Endothelial cell (in vitro differentiated cells): ENCODE measurements at places on chromosomes 6 and 20.
A peak's percentile ranks its signal among the peaks of the same experiment; 100 is the strongest.

DNA sequence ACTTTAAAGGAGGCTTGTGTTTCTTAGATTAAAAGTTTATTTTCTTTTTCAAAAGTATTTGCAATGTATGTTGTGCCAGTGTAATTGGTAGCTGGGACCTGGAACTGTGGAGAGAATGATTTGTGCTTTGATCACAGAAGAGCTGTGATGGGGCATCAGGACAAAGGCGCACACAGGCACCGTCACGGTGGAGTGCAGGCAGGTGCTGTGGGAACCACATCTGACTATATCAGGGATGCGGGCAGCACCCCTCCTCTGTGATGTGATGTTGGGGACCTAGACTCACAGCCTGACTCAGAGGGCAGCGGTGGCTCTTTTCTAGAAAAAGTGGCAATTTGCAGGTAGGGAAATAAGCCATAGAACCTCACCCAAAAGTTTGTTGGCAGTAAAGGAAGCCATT, 34.5 kb downstream of the SYTL3 start:
- no peak for DNase-seq

- DNase-seq: no peak
Measured at GRCh38 chr6:17867880-17868279, 119.6 kb downstream of the KIF13A start.

DNA sequence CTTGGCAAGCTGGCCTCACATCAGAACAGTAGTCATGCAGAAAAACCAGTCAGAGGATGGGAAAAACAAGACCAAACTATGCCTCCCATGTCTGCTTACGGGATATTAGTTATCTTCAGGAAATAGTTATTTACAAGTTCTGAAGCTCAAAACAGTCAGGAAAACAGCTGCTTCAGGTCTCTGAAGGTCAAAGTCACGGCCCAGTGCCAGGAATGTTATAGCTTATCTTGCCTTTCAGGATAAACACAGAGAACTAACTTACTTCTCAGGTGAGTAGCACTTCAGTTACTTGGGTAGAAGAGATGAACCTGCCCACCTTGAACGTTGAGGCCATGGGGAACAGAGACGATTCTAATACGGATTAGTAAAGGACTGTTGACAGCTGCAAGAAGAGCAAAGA, 310.7 kb downstream of the KIF16B start:
- DNase-seq: no peak

- DNase-seq: no peak
Measured at GRCh38 chr6:150435832-150436231, 67.0 kb downstream of the IYD start.

- no peak for DNase-seq
Measured at GRCh38 chr6:14501240-14501639, 383.7 kb downstream of the CD83 start.

DNA sequence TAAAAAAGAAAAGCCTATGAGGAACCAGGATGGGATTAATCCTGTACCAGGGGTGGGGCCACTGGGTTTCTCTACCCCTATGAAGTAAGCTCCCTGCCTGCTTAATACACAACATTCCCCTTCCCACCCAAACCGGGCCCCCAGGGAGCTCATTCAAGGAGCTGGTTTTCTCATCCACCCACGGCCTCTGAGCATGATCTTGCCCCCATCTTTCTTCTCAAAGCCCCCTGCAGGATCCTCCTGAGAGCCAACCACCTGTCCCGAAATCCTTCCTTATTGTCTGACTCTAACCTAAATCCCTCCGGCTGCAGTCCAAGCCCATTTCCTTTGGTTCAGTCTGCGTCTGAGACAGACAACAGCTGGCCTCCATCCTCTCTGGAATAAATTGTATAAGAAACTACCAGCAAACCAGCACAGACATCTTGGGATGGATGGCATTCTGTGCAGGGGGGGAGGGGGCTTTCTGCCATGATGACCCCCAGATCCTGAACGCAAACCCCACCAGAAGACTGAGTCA, 21.0 kb downstream of the KCNK5 start:
- DNase-seq: no peak

DNA sequence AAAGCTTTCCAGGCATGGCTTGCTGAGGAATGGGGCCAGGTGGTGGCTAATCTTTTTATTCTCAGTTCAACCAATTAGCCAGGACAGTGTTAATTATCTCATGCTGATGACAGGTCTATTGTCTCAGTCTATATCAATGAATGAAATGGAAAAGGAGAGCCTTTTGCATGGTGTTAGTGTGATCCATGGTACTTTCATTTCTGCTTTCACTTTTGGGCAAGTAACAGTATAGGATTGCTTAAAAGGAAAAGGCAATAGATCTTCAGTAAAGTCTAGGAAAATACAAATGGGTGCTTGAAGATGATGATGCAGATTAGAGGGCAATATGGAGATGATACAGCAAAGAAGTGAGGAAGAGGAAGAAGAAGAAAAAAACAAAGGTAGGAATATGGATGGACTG, 430.3 kb downstream of the TFAP2A start:
- DNase-seq: no peak

DNA sequence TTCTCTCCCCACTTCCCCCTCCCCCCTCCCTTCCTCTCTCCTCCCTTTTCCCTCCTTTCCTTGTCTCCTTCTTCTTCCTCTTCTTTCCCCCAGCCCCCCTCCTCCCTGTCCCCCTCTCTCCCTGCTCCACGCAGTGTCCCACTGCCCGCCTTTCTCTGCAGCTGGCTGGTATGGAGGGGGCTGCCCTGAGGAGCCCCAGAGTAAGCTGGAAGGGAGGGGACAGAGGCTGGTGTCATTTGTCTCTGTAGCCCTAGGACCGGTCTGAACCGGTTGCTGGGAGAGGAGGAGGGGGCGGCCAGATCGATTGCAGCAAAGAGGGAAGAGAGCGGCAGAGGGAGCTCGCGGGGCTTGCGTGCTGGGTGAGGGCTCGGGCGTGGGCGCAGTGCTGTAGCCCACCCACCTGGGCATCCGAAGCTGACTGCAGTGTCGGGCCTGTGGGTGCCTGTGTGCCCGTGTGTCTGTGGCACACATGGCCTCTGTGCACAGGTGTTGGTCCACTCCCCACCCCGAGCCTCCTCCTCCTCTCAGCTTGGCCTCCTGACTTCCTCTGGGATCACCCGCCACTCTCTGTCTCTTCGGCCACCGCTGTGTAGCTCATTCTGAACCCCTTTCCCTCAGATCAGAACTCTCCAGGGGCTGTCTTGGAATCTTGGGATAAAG, 50.6 kb downstream of the SRC start:
- DNase-seq: peak; percentile 68

DNA sequence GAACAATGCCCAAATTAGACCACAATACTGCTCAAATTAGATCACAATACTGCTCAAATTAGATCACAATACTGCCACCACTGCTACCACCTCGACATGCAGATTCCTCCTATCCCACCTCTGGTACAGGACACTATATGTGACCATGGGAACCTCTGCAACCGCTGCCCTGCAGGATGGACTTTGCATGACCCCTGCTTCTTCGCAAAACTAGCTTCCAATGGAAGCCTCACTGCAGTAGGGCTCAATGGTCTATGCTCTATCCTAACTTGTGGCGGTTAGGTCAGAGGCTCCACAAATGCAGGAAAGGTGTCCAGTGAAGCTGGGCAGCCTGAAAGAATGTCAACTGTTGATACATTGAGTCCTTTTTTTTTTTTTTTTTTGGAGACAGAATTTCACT, 7.8 kb upstream of the TXNDC5 start:
- no peak for DNase-seq

- peak; percentile 25 for DNase-seq
Measured at GRCh38 chr6:36386495-36387439, 702 bp downstream of the ETV7 start.

- peak; percentile 29 for DNase-seq
Measured at GRCh38 chr6:125748406-125749172, 843 bp upstream of the HEY2 start.

GRCh38 chr6:84739866-84740208, 24.6 kb downstream of the TBX18 start:
- DNase-seq: no peak

DNA sequence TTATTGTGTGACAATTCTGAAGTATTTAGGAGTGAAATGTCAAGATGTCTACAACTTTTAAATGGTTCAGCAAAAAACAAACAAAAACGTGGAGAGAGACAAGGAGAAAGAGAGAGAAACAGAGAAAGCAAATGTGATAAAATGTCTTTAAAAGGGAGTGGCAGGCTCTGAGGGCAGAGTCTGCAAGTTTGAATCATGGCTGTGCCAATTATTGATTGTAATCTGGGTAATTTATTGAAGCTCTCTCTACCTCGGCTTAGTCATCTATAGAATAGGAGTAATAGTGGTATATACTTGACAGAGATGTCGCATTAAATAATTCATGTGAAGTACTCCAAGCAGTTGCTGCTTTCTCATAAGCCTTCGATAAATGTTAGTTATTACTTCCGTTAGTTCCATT, 61.3 kb upstream of the ARID1B start:
- DNase-seq: no peak

GRCh38 chr6:135990439-135990838, 138.9 kb downstream of the PDE7B start:
- no peak for DNase-seq

DNA sequence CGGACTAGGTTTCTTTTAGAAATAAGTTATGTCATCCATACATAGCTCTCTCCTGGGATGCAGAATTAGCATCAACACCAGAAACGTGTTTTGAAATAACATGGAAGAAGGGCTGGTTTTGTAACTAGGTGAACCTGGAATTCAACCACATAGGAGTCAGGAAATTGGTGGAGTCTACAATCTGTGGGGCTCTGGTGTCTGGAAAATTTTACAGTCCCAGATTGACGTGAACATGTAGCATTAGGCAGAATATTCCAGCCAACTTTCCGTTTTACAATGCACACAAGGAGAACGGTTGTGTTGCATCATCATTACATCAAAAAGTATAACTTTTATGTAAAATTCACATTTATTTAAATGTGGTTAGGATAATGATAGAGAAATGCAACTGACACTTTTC, 1.9 kb downstream of the KCNQ5 start:
- no peak for DNase-seq

- DNase-seq: no peak
Measured at GRCh38 chr6:47207261-47207660, 102.4 kb downstream of the TNFRSF21 start.

GRCh38 chr20:23260181-23260840, 90.3 kb upstream of the NXT1 start:
- DNase-seq: no peak

GRCh38 chr6:70180901-70181599, 121.8 kb downstream of the COL9A1 start:
- no peak for DNase-seq
